Esophagus mucosa (tissue), 1 donor: ENCODE measurements at places on chromosomes 5 and 9. TPM values are rescaled to one million over a fixed set of nuclear protein-coding genes. Genes with fewer than 3 reads are reported as not detected.

The SLC2A8 gene
- total RNA-seq = 9.0 TPM

The C5orf58 gene
- total RNA-seq = not detected

The FER gene
- 20.4 TPM for total RNA-seq

The CDH18 gene
- not detected for total RNA-seq

- ATAC-seq = peak; percentile 50
These were observed 228.8 kb downstream of the AP3B1 start for GRCh38 chr5:78065663-78066062.

DNA sequence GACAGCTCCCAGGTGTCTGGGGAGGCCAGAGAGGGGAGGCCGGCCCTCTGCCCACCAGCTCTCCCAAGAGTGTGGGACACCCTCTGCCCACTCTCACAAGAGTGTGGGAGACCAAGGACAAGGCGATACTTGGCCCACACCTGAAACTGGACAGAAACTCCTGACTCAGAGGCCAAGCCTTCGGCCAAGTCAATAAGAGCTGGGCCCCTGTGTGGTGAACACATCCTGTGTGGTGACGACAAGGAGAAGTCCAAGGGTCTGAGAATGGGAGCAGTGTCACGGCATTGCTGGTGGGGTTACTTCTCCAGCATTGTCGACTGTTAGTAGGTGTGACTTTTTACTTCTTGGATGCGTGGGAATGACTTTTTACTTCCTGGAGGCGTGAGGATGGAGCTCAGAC is 14.6 kb upstream of the F2RL1 start:
- no peak for ATAC-seq

DNA sequence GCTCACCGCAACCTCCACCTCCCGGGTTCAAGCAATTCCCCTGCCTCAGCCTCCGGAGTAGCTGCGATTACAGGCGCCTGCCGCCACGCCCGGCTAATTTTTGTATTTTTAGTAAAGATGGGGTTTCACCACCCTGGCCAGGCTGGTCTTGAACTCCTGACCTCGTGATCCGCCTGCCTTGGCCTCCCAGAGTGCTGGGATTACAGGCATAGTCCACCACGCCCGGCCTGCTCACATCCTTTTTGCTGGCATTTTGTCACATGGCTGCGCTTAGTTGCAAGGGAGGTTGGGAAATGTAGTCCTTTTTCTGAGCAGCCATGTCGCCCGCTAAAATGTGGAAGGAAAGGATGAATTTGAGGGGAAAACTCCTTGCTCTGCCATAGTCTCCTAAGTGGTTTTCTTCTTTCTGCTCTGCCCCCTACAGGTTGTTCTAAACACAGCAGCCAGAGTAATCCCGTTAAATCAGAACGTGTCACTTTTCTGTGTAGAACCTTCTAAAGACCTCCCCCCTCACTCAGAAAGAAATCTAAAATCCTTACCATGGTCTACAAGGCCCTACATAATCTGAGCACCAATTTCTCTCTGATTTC is 57.8 kb upstream of the HSPA9 start:
- peak; percentile 44 for ATAC-seq

- peak; percentile 71 for ATAC-seq
These were observed 679 bp upstream of the KDM4C start for GRCh38 chr9:6757132-6757455.

DNA sequence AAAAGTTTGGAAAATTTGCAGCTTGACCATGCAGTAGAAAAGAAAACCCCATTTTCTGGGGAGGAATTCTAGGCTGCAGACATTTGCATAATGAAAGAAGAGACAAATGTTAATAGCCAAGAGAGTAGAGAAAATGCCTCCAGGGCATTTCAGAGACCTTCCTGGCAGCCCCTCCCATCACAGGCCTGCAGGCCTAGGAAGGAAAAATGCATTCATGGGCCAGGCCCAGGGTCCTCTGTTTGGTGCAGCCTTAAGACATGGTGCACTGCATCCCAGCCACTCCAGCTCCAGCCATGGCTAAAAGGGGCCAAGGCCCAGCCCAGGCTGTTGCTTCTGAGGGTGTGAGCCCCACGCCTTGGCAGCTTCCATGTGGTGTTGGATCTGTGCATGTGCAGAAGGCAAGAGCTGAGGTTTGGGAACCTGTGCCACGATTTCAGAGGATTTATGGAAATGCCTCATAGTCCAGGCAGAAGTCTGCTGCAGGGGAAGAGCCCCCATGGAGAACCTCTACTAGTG is 75.0 kb upstream of the OR13F1 start:
- no peak for ATAC-seq
